ENCODE measurements at places on chromosomes 6 and 20.
A peak's percentile ranks its signal among the peaks of the same experiment; 100 is the strongest.

DNA sequence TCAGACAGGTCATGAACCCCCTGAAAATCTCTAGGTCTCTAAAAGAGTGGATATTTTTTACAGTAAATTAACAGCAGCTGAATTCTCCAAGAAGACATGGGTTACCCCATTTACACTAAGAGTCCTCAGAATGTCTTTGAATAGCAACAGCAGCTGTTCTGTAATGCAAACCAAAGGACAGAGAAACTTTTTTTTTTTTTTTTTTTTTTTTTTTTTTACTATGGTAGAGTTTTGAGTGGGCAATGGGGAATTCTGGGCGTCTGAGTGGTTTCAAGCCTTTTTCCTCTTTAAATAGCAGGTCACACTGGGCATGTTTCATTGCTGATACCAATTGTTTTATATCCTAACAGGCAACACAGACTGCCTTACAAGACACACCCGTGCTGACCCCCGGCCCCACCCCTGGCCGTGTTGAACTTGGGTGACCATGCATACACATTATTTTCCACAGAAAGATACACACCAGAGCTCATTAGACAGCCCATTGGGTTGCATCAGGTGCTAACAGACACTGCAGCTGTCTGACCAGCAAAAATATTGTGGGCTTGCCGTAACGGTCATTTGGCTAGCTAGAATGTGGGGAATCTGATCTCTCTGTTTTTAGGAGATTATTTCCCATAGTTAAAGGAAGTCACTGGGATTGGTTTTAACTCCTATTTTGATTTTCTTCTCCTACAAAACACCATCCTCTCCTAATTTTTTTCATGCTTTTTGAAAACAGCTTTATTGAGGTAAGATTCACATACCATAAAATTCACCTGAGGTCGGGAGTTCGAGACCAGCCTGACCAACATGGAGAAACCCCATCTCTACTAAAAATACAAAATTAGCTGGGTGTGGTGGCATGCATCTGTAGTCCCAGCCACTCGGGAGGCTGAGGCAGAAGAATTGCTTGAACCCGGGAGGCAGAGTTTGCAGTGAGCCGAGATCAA lies 26.7 kb upstream of the IRF4 start:
- no peak for DNase-seq

GRCh38 chr20:62595491-62595890 lies 46.8 kb upstream of the SLCO4A1 start:
- peak; percentile 20 for DNase-seq

DNA sequence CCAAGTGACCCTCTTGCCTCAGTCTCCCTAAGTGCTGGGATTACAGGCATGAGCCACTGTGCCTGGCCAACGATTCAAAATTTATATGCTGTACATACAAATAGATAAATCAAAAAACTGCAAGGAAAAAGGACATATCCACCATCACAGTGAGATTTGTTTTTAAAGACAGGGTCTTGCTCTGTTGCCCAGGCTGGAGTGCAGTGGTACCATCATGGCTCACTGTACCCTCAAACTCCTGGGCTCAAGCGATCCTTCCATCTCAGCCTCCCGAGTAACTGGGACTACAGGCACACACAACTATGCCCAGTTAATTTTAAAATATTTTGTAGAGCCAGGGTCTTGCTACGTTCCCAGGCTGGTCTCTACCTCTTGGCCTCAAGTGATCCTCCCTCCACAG lies 61.5 kb downstream of the MAP3K7 start:
- DNase-seq = no peak

- DNase-seq = no peak
Observed at GRCh38 chr6:37699887-37700619, 2.4 kb upstream of the MDGA1 start.

DNA sequence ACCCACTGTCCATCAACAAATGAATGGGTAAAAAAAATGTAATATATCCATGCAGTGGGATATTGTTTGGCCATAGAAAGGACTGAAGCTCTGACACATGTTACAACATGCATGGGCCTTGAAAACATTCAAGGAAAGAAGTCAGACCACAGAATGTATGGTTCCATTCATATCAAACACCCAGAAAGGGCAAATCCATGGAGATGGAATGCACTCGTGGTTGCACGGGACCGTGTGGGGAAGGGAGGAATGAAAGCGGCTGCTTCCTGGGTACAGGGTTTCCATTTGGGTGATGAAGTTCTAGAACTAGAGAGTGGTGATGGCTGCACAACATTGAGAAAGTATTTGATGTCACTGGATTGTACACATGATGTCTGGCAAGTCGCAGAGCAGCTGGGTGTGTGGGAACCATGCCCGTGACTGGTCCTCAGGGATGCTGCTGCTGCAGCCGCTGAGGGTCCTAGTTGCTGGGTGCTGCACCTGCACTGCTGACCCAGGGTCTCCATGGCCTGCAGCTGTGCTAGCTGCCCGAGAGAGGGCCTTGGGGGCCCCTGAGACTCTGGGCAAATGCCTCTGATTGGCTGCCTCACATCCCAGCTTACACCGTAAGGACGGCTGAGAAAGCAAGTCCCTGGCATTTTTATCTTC lies 220.3 kb downstream of the NRN1 start:
- DNase-seq = no peak

DNA sequence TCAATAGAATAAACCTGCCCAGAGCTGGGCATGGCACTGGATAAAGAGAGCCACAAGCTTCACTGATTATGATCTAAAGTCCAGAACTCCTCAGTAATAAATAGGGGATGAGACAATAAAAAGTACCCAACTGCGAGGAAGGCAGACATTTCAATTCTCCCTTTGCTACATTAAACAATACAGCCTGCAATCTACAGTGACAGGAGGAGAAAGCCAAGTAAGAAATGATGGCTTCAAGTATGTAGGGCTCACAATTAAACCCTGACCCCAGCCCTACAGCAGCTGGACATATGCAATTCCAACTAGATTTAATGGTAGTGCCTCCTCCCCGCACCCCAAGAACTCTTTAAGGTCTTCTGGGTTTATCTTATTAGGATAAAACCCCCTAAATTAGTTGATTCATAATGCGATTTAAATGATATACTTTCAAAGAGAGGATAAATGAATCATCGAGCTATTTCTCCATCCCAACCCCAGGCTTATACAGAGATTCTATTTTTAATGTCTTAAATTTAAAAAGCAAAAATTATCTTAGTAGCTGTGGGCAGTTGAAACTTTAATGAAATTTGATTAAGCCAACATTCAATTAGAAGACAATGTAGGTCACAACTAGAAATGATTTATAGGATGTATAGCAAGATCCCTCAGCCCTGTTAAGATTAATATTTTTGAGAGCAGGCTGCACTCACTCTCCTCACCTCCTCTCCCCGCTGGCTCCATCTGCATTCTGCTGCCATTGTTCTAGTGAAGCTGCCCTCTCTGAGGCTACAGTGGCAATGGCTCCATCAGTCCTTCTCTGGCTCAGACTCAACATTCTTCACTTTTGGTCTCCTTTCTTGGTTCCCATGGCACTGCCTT lies 57.1 kb downstream of the OGFRL1 start:
- DNase-seq = no peak

DNA sequence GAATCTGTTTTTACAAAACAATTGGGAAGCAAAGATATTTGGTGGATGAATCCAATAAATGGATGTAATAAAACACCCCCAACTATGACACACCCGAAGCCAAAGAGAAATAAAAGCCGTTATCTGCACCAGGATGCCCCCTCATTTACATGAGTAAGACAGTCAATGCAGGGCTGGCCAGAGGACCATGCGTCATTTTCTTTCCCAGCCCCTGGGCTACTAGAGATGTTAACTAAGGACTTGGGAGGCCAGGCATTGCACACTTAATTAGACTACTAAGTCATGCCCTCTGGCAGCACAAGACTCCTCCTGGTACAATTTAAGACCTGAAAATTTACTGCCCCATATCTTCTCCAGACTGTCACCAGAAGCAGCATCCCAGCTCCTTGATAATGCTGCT lies 3.2 kb downstream of the LEMD2 start:
- DNase-seq = no peak

DNA sequence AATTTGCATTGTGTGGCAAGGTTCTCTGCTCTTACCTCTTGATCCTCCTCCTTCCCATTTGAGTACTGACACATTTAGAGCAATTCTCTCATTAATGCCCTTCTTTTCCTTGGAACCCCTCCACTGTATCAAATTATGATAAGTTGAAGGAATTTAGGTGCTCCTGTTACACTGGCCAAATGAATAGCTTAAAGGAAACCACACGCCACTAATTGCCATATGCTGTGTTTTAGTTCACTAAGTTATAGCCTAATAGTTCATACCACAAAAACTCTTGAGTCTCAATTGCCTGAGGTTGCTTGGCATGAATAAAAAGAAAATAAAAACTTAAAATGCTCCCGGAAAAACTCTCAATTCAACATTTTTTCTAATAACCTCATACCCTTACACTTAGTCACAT lies 1239.3 kb downstream of the EPHA7 start:
- no peak for DNase-seq

GRCh38 chr6:90940812-90941481 lies 354.1 kb upstream of the MAP3K7 start:
- DNase-seq = no peak

DNA sequence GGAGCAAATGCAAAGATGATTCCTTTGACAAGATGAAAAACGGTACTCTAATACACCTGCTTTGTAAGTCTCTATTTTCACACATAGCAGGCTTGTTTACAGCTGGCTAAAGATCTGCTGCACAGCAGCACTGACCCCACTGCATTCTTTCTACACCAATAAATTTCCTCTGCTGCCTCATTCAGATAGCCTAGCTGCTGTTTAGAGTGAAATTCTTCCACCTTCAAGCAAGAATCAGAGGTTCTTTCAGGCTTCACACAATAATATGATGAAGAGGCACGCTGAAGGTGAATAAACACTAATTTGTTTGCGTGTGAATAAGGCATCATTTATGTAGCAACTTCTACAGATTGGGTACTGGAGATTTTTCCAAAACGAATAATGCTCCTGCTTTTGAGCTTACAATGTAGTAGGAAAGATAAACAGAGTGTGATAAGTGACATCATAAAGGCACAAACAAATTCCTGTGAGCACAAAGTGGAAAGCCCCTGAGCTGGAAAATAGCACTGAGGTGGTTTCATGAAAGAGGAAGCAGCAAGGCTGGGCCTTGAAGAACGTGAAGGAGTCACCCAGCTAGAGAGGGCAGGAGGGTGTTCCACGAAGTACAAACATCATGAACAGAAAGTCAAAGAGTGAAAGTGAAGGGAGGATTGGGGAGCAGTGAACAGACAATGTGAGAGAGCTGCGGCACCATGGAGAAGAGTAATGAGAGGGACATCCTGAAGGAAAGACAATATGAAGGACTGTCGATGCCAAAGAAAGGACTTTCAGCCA lies 543.4 kb downstream of the CD83 start:
- peak; percentile 18 for DNase-seq

GRCh38 chr20:40681684-40682083 lies 7.4 kb downstream of the MAFB start:
- DNase-seq = no peak

DNA sequence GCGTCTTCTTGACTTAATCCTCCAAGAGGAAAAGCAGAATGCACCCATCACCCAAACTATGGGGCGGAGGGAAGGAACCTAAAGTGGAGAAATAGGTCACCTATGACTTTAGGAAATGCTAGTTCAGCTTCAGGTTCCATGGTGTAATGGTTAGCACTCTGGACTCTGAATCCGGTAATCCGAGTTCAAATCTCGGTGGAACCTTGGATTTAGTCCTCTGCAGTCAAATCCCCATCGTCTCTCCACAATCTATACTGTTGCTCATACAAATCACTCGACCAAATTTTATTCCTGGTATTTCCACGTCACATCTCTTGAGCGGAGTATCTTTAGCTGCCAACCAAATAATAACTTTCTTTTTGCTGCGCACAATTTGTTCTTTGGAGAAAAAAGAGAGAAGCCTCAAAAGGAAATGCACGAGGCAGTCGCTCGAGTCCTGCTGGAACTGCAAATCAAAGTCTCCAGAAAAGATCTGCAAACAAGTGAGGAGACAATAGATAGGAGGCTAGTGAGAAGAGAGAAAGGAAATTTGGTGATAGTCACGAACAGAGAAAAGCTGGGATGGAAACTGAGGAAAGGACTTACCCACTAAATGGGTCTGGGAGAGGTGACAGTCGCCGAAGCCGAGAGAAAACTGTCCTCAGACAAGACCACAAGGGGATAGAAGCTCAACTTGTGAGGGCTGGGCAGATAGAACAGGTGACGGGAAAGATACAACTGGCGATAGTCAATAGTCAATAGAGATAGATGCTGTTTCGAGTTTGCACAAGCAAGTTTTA lies 16.6 kb downstream of the POM121L2 start:
- DNase-seq = no peak

GRCh38 chr6:118528129-118528528 lies 20.0 kb upstream of the PLN start:
- DNase-seq = no peak

DNA sequence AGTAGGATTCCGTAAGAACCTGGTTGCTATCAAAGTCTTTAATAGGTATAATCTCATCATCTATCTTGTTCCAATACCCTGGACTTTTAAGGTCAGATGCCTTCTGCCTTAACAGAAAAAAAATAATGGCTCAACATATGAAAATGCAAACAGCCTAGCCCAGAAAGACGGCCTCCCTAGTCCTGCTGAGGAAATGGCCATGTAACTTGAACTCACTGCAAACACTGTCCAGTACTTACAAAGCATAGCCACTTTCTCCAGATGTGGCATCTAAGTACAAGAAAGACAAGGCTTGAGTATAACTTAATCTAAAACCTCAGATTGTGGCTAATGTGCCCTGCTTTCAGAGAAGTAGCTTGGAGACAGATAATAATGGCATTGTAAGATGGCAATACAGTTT lies 26.5 kb downstream of the FASTKD5 start:
- no peak for DNase-seq

DNA sequence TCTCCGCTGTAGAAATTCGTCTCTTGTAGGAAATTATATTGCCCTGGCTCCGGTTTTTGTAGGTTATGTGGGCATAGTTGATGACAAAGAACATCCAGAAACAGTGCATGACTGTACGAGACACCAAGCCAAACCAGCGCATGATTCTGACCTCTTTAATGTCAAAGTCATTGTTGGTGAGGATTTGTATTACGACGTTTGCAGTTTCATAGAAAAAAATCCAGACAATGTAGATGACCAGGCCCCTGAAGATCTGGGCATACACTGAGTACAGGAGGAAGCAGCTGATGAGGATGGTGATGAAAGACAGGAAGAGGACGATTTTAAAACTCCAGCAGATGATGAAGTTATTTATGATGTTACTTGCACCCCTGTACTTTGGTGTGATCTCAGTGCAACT lies 39.1 kb upstream of the TBC1D22B start:
- DNase-seq = no peak

DNA sequence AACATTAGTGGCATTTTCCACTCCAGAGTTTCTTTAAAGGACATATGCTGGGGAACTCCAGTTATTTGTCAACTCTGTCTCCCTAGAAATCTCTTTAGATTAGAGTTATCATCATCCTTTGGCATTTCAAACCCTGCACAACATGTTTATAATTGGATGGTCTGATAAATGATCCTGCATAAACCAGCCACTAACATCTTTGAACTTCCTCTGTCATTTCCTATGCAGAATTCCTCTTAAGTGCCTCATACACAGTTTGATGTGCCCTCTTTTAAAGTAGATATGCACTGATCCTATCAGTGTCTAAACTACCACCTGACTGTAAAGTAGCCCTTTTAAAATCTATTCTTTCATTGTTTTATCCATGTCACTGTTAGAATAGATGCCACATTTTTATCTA lies 306.3 kb upstream of the IRAK1BP1 start:
- no peak for DNase-seq
